T follicular helper cell (primary cell): ENCODE measurements at places on chromosomes 13 and 19.

DNA sequence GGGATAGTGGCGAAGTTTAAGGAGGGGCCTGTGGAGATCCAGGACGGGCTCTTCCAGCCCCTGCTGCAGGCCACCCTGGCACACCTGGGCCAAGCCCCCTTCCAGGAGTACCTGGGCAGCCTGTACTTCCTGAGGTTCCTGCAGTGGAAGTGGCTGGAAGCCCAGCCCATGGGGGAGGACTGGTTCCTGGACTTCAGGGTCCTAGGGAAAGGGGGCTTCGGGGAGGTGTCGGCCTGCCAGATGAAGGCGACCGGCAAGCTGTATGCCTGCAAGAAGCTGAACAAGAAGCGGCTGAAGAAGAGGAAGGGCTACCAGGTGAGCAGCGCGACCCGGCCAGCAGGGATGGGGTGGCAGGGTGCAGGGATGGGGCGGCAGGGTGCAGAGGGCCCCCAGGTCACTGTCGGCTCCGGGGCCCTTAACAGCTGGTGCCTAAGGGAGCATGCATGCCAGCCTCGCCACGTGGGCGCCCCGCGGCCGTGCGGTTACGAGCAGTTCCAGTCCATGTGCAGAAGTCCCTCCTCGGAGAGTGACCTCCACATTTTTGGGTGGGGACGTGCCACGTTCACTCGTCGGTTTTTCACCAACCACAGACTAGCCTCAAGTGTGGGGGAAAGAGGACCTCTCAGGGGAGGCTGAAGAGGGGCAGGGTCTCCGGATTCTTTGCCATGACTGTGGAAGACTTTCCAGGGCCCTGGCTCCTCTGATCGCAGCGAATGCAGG is 912 bp downstream of the GRK1 start:
- DNase-seq, result no peak

DNA sequence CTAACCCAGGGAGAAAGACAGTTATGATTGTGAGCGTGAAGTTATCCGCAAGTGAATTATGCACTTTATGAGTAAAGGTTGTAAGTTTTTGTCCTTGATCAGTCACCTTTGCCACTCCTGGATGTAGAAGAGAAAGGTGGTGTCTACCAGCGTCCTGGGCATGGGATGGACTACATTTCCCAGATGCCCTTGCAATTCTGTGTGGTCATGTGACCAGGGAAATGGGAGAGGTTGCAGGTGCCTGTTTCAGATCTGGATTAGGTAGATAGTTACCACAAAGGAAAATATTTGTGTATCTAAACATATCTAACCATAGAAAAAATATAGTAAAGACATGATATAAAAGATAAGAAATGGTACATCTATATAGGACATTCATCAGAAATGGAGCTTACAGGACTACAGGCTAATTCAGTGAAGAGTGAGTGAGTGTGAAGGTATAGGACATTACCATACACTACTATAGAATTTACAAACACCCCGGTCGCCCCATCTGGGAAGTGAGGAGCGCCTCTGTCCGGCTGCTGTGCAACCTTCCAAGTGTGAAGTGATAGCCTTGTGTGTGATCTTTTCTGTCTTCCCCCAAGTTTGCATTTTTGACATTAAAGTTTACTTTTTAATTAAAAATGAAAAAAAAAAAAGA is 51.6 kb upstream of the CACNA1A start:
- DNase-seq, result no peak

GRCh38 chr19:16957855-16958254 is 68.8 kb downstream of the CPAMD8 start:
- no peak for DNase-seq

GRCh38 chr19:45827459-45828093 is 12.5 kb upstream of the RSPH6A start:
- DNase-seq, result no peak

- no peak for DNase-seq
These were observed 171.9 kb downstream of the ITGBL1 start for GRCh38 chr13:101624210-101624922.

DNA sequence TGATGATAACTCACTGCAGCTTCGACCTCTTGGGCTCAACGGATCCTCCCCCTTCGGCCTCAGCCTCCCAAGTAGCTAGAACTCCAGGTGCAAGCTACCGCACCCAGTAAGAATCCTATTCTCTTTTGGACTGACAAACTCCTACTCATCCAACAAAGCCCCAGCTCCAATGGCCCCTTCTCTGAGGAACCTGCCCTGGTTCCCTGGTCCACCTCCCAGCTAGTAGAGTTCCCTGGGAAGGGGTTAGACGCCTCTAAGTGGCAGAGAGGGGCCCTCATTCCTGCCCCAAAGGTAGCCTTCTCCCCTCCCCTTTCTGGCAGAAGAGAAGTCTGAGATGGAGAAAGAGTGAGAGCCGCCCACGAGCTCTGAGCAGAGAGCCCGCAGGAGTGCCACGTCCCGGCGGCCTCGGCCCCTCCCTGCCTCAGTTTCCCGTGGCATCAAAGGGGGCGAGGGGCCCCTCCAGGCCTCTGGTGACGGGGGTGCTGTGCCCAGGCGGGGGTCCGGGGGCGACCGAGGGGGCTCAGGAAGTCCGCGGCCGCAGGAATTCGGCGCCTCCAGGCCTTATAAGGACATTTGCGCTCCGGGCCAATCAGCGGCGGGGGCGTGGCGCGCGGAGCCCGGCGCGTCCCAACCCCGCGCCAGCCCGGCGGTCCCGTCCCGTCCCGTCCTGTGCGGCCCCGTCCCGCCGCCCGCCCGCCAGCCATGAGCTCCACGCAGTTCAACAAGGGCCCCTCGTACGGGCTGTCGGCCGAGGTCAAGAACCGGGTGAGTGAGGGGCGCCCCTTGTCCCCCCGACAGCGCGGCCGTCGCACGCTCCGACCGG is at the start of gene CNN2:
CNN2 (plus strand) TSS at position 649 of the 823 bp plus-strand sequence; CDS start at position 703, 54 bp downstream.
- DNase-seq, result peak; percentile 45

DNA sequence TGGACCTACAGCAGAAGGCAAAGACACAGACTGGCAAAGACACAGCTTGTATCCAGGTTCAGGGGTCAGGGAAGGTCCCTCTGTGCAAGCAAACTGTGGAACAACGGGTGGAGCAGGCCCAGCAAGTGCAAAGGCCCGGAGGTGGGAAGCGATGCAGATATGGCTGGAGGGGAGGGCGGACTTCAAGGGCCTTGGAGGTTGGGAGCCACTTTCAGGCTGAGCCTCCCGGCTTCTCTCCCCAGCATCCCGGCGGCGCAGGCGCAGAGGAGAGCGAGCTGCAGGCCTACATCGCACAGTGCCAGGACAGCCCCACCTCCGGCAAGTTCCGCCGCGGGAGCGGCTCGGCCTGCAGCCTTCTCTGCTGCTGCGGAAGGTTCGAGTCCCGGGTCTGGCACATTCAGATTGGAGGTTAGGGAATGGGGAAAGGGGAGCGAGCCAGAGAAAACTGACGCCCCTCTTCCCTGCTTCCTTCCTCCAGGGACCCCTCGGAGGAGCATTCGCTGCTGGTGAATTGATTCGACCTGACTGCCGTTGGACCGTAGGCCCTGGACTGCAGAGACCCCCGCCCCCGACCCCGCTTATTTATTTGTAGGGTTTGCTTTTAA is 2.1 kb upstream of the PNPLA6 start:
- no peak for DNase-seq

DNA sequence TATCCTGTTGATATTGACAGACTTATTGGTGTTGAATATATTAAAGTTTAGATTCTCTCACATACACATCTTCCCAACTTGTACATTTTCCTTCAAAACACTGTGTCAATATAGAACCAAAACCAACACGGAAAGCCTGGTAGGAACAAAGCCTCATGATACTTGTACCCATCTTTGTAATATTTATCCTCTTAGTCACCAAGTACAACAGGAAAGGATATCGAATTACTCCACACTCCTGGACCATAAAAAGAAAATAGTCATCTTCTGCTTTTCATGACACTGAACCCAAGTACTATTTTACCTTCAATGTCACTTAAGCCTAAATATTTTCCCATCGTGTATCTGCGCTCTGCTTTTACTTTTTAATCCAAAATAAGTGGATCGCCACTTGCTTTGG is 702.9 kb upstream of the PCDH9 start:
- no peak for DNase-seq

DNA sequence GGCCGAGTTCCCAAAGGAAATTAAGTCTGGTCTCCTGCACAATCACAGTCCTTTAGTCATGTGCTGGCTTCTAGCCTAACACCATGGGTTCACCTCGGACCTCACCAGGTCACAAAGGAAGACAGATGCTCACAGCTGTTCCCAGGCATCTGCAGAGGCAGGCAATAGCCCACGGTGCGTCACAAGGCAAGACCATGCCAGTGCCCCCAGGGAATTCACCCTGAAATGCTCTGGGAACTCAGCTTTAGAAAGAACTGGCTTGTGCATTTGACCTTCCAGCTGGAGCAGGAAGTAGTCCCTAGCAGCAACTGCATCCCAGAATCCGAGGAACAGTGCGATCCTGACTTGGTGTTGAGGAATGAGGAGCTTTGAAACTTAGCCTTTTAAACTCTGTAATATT is 96.8 kb upstream of the WASF3 start:
- DNase-seq, result no peak

DNA sequence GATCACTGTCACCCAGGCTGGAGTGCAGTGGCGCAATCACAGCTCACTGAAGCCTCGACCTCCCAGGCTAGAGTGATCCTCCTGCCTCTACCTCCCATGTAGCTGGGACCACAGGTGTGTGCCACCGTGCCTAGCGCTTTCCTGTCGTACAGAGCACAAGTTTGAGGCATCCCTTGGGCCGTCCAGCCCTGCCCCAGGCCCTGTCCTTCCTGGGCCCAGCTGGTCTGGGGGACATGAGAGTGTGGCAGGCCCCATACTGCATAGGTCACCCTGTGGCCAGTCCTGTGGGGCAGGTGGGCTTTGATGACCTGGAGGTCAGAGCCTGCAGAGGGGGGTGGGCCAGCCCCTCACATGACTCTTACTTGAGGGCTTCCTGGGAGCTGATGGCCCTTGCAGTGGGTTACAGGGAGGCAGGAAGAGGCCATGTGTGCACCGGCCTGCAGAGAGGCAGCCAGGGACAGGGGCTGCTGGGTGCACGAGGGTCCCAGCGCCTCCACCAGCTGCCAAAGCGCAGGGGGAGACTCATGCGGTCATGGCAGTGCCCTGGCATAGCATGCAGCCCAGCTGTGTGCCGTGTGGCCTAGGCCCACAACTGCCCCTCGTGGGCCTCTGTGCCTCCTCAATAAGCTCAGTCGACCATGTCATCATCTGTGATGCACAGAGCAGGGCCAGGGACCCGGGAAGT is 61.4 kb downstream of the KDM4B start:
- DNase-seq, result no peak

DNA sequence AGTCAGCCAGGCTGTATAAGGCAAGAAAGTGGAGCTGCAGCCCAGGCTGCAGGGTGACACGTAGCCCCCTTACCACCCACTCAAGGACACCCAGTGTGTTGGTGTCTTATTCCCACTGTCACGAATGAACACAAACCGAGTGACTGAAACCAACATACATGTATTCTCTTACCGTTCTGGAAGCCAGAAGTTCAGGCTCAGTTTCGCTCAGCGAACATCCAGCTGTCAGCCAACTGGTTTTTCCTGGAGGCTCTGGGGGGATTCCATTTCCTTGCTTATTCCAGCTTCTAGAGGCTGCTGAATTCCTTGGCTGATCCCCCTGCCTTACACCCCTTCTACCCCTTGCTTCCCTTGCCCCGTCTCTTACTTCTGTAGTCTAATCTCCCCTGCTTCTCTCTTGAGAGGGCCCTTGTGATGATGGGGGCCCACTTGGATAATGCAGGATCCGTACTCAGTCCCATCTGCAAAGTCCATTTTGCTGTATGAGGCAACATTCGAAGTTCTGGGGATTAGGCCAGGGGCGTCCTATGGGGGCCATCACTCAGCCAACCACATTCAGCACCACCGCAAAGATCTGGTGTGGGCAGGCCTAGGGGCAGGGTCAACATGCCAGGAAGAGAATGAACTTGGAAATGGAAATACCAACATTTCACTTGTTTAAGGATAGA is 47.3 kb upstream of the MTIF3 start:
- no peak for DNase-seq

DNA sequence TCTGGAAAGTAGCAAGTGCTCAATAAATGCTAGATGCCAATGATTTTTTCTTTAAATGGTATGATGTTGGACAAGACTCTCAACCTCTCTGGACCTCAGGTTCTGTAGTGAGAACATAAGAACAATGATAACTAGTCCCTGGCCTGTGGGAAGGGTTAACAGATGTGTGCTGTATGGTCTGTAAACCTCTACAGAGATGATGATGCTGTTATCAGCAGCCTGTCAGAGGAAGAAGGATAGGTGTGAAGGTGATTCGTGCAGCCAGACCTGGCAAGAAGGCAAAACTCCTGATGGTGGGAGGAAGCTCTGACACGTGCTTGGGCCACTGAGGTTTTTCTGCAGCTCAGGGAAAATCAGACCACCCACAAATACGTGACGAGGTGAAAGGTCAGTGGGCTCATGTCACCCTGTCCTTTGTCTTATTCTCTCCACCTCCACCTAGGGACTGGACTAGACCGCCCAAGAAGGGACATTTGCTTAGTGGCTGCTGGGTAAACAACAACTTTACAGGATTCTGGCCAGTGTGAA is 36.7 kb upstream of the UBL3 start:
- no peak for DNase-seq

DNA sequence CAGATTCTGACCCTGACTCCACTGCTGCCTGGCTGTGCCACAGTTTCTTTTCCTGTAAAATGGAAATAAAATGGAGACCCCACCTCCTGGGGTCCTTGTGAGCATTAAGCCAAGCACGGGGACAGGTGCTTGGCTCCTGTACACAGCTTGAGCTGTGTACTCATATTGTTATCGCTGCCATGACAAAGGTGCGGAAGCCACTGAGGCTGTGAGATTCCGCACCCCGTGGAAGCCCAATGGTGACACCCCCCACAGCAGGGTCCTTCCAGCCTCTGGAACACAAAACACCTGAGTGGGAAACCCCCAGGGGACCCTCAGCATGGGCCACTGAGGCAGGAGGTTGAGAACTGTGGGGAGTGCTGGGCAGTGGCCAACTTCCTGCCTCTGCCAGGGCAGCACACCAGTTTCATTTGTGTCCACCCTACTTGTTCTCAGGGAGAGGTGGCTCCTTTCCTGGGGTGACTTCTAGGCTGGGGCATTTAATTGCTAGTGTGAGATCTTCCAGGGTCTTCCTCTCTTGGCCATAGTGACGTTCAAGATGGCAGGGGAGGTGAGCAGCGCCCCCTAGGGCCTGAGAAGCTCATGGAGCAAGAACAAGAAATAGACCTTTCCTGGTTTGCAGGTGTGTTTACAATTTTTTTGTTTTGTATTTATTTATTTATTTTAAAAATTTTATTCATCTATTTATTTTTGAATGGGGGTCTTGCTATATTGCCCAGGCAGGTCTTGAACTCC is 5.4 kb upstream of the JSRP1 start:
- DNase-seq, result no peak

- no peak for DNase-seq
These were observed 18.6 kb upstream of the POSTN start for GRCh38 chr13:37617173-37617572.

DNA sequence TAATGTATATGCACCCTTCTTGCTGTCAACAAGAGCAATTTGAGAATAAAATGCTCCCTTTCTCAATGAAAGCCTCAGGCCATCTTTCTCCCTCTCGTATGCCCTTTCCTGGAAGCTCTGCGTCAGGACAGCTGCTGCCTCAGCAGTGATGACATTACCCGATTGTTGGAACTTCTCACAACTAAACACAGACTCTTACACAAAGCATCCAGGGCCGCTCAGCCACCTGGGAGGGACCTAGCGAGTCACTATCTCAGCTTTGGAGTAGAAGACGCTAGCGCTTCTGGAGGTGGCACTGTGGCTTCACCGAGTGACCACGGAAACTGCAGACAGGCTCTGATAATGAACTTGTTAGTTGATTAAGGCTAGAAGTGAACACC is 153.2 kb upstream of the SOX1 start:
- no peak for DNase-seq
